Activated T-cell treated with anti-CD3 and anti-CD28 coated beads for 24 hours (primary cell): ENCODE measurements at places on chromosomes 7 and 10.

GRCh38 chr10:108290823-108291222, 1126.3 kb upstream of the SORCS1 start:
- DNase-seq = no peak

- DNase-seq = no peak
Observed at GRCh38 chr10:10919976-10920375, 97.7 kb upstream of the CELF2 start.

GRCh38 chr7:106415433-106415832, 130.7 kb upstream of the NAMPT start:
- no peak for DNase-seq

DNA sequence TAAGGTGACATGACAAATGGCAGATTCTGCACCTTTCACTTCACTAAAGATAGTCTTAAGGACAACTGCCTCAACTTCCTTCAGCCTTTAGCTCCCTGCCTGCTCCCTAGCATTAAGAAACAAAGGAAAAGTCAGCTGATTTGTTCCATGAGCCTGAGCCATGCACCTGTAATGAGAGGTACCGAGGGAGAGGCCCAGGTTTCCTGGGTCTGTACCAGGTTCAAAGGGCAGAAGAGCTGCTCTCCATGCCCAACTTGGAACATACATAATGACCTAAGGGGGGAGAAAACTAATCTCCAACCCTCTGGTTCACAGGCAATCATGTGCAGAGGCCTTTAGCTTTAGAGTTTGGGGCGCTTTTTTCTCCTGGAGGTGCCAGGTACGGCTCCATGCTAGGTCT, 111.2 kb downstream of the JAZF1 start:
- no peak for DNase-seq

DNA sequence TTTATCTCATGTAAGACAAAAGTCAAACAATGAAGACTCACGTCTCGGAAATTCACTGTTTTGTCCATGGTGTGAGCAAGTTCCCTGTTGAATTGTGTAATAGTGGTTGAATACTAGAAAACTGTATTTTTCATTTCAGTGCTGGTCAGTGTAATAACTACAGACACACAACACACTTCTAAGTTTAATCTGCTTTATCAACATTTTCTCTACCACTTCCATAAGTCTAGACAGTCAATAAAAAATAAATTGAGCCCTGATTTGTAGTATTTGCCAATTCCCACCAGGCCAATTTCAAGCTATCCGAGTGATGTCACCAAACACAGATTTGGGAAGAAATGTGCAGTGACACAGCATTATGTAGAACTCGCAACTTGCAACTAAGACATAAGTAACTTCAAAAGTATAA, 81.9 kb downstream of the GPR141 start:
- DNase-seq = no peak

DNA sequence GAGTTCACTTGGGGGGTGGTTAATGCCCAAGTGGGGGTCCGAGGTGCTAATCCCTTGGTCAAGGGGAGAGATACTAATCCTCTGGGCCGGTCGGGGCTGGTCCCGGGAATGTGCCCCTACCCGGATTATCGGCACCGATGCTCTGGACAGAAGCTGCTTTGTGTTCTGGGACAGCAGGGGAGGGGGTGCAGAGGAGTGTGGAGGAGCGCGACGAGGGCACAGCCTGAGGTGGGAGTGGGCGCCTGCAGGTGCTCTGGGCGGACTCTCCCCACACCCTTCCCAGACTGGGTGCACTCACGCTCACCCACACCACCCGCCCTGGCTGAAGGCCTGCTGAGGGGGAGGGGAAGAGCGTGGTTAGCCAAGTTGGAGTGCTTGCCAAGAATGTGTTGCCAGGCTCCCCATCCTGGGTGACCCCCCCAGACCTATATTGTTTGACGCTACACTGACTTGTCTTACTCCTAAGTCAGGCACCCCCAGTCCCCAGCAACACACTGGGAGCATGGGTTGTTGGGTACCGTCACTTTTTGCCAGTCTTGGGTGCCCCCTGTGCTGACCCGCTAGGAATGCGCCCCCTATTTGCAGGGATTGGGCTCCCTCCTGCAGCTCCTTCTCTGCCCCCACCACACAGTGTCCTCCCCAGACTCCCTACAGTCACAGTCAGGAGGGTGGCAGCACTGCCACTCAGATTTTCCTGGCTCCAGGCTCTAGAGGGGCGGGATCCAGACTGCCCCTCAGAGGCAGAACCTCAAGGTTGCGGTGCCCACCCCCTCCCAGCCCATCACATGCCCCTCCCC, 1.2 kb downstream of the SLC4A2 start:
- no peak for DNase-seq

- no peak for DNase-seq
Observed at GRCh38 chr7:70063371-70063770, 465.1 kb downstream of the AUTS2 start.

DNA sequence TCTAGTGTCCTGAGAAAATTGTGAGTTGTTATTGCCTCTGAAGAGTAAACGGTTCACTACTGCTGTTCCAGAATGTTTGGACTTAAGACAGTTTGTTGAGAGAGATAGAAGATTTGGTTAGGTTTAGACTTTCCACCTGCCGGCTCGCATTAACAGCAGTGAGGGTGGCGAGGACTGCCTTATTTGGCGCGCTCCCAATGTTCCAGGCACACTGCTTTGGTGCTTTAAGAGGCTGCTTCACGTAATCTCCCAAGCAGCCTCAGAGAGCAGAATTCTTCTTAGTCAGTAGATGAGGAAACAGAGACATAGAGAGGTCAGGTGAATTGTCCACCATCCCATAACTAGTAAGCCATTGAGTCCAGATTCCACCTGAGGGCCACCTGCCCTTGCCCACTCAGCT, 41.1 kb downstream of the GLRX3 start:
- no peak for DNase-seq

- DNase-seq = peak; percentile 67
Observed at GRCh38 chr7:43669286-43670081, 59.8 kb downstream of the COA1 start.

GRCh38 chr10:71355886-71356285, 36.8 kb downstream of the SLC29A3 start:
- no peak for DNase-seq

DNA sequence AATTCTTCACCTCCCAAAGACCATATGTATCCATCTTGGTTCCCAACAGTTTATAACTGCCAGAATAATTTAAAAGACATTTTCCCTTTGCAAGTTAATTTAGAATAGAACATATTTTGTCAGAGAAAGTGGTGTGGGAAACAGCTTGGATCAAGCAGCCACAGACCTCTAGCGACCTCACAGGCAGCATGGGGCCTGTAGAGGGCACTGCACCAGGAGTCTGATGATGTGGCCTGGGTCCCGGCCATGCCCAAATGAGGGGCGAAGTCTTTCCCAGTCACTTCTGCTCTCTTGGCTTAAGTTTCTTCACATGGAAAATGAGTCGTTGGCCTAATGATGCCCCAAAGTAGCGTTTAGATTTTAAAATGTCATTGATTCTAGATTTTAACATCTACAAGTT, 243.2 kb downstream of the SDK1 start:
- DNase-seq = no peak

DNA sequence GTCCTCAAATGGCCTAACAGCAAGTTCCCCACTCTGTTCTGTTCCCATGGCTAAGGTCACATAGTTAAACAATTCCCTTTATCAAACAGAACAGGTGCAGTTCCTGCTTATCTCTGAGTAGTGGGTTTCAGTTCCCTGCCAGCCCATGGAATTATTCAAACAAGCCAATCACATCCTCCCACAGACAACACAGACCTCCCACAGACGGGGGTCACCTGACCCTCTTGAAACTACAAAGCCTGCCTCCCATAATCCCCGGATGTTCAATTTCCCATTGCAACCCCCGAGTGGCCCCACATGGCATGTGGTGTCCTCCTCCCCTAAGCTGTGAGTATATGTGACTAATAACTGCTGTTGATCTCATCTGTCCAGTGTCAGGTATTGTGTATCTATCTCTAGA, 64.1 kb downstream of the TMEM168 start:
- DNase-seq = no peak

- DNase-seq = no peak
Observed at GRCh38 chr10:104253106-104253505, 1.6 kb upstream of the GSTO1 start.

- DNase-seq = no peak
Observed at GRCh38 chr7:158266817-158267741, 320.5 kb downstream of the PTPRN2 start.
